ENCODE measurements at places on chromosomes 2 and 18.

GRCh38 chr2:168009900-168010299 lies 237.5 kb downstream of the STK39 start:
- no peak for DNase-seq

GRCh38 chr18:43587538-43588153 lies 310.4 kb upstream of the SYT4 start:
- DNase-seq = peak; percentile 74

- no peak for DNase-seq
Measured at GRCh38 chr2:22952656-22953225, 432.2 kb upstream of the KLHL29 start.

DNA sequence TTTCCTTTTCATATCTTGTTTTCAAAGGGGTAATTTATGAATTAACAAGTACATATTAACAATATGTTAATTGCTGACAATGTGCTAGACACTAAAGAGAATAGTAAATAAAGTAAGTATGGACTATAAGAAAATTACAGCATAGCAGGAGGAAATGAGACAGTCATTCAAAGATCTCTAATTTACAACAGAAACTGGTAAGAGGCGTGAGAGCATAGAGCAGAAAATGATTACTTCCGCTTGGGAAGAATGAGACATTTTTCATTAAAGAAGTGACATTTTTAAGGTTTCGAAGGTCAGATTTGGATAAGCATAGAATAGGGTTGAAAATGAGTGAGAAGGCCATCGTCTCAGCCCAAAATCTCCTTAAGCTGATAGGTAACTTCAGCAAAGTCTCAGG lies 184.4 kb upstream of the SESTD1 start:
- no peak for DNase-seq

GRCh38 chr2:128069769-128070168 lies 21.2 kb upstream of the UGGT1 start:
- peak; percentile 37 for DNase-seq

- peak; percentile 41 for DNase-seq
Measured at GRCh38 chr18:31680831-31681568, 3.4 kb downstream of the B4GALT6 start.

GRCh38 chr2:11344956-11345677 lies 681 bp upstream of the ROCK2 start:
- DNase-seq = peak; percentile 55

- no peak for DNase-seq
Measured at GRCh38 chr18:39845106-39845505, 2109.9 kb upstream of the PIK3C3 start.
